ENCODE measurements at places on chromosomes 5 and 9.

DNA sequence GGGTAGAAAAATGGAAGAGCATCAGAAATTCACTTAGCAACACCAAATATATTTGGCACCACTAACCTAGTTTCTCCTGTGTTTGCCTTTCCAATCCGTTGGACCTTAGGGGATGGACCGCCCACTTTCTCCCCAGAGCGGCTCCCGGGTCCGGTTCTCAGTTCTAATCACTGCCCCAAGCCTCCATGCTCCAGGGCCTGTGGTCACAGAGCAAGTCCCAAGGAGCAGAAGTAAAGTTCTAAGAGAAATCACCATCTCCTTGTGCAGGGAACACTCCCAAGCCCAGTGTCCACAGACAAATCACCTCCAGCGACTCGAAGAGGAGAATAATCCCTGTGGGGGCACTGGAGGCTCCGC is 728 bp upstream of the SLC1A1 start:
- DNase-seq, result no peak

GRCh38 chr9:81058782-81059181 is 630.6 kb downstream of the TLE1 start:
- DNase-seq, result no peak

DNA sequence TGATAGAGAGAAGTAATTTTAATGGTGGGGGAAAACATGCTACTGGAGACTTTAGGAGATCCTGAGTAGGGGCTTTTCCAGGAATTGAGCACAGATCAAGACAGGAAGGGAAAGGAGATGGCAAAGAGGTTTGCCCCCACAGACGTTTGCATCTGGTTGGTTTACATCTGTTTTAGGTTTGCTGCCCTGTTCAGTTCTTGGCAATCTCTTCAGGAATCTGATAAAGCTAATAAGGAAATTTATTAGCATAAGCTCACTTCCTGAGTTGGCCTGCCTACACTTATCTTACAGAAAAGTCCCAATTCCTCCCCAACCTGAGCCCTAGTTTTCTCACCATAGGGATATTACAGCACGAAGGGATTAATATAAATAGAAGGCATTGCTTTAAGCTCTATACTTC is 3.4 kb upstream of the CFAP95 start:
- no peak for DNase-seq

DNA sequence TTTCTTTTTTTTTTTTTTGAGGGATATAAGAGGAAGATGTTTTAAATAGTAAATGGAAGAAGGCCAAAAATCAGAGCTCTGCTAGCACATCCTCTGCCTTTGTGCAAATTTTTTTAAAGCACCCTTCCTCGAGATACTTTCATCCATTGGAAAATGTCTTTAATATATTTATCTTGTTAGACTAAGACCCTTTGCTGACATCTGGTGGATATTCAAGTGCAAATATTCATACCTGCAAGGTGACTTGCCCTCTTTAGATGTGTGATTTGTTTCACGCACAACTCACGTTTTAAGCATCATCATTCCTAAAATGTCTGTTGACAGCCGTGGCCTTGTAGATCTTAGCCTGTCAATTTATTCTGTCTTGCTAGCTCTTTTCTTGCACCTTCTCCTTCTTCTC is 258.5 kb downstream of the AGTPBP1 start:
- DNase-seq, result no peak

- no peak for DNase-seq
These were observed 24.5 kb downstream of the ERGIC1 start for GRCh38 chr5:172858511-172858989.

DNA sequence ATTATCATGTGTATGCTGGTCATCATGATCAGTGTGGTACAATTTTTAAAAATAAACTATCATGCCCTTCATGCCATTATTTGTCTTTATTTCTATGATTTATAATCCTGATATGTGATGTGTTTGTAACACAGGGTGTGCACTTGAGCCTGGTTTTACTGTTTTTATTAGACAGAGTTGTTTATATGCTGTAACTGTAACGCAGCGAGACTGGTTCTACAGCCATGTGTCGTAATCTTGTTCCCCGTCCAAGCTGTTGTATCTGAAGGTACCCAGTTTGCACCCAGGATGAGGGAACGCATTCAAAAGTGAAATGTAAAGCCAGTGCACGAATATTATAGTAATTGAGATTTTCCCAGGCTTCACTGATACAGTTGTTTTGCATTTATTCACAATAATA is 28.2 kb downstream of the SNX18 start:
- DNase-seq, result no peak

DNA sequence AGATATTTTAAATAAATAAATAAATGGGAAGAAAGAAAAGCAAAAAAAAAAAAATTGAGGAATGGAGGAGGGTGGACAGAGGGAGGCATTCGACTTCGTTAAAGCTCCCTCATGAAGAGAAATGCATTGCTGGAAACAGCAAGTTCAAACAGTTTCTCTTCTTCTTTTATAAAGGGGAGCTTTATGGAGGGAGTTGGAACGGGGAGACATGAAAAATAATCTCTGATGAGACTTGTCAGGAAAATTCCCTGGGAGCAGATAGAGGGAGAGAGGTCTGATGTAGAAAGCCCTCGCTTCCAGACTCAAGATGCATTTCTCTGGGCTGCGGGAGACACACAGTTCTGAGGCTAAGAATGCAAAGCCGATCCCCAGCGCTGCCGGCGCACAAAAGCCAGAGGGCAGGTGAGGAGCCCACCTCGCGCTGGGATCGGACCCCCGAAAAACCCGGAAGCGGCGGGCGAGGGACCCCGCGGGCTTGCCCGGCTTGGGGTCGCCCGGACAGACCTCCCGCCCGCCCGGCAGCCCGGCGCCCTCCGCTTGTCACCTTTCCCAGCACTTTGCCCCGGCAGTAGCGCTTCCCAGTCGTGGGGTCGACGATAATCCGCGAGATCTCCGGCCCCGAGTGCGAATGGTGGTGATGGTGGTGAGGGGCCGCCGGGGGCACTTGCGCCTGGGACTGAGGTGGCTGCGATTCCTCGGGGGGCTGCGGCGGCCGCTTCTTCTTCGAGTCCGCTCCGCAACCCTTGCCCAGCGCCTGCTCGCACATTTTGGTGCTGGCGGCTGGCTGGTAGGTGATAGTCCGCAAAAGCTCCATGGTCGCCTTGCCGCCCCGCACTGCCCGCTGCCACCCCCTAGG is 512 bp downstream of the PLK2 start:
- no peak for DNase-seq

DNA sequence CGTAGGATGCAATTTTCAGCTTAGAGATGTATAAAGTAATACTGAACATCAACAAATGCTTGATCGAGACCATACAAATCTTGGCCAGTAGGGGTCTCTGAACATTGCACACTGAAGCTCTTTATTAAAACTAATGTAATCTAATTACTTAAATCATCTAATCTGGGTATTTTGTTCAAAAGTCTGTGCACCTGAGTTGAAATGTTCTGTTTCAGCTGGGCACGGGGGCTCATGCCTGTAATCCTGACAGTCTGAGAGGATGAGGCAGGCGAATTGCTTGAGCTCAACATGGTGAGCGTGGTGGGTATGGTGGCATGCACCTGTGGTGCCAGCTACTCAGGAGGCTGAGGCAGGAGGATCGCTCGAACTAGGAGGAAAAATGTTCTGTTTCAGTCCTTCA is 41.0 kb downstream of the ESM1 start:
- no peak for DNase-seq

DNA sequence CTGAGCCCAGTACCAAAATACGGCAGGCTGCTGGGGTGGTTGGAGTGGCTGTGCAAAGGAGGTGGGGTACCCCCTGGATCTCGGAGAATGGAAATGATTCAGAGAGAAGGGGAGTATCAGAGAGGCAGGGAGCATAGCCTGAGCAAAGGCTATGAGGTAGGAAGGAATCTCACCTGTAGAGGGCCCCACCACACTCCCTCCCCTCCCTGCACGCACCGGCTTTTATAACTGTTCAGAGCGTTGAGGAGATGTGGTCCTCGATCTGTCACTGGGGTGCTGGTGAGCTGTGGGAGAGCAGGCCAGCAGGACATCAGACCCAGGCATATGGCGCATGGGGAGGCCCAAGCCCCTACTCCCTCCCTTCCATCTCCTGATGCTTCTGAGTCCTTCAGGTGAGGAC is 13.2 kb downstream of the PHF19 start:
- DNase-seq, result no peak

GRCh38 chr5:67031692-67032091 is 164.9 kb downstream of the CD180 start:
- DNase-seq, result no peak

GRCh38 chr9:109652112-109652511 is 127.9 kb upstream of the PALM2AKAP2 start:
- DNase-seq, result no peak

DNA sequence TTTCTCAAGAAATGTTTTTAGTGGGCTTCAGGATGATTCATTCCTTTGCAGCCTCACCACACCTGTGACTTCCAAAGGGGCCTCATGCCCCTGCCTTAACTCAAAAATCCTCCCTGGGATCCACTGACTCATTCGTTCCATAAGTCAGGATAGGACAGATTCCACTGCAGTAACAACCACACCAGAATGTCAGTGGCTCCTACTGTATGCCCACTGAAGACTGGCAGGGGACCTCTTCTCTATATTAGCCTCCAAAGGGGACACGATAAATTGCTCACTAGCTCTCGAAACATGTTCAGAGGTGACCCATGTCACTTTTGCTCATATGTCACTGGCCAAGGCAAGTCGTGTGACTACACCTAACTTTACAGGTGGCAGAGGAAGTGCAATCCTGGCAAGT is 25.7 kb upstream of the LHX2 start:
- DNase-seq, result no peak

- DNase-seq, result no peak
These were observed 15.5 kb upstream of the NCS1 start for GRCh38 chr9:130156672-130157071.

DNA sequence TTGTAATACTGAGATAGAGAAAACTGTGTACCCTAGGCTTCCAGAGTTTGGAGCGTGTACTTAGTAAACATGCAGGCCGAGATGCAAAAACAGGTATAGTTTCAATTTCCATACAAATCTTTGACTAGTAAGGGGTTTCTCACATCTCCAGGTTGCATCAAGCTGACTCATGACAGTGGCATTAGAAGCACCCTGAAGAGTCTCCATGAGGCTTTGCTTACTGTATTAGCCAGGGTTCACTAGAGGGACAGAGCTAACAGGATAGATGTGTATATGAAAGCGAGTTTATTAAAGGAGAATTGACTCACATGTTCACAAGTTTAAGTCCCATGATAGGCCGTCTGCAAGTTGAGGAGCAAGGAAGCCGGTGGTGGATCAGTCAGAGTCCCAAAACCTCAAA is 275.3 kb upstream of the CDH6 start:
- DNase-seq, result no peak

DNA sequence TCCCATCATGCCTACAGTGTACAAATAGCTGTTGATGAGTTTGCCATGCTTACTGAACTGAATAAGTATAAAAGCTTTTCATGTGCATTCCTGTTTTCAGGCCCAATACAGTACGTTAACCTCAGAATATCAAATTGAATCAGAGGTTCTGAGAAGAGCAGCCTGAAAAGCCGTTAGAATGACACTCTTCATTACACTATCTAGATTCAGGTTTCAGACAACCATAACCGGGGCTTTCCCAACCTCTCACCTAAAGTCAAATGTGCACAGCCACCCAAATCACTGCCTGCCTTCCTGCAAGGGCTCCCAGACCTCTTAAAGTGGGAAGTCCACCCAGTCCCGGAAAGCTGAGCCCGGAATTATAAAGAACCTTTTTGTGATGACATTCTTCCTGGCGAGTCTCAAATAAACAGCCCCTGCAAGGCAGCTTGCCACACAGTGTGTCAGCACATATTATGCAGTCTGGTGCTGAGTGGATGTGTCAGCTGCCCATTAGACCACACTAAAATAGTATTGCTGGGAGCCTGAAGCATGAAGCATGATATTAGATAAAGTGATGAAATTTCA is 245.8 kb downstream of the TLE4 start:
- no peak for DNase-seq

DNA sequence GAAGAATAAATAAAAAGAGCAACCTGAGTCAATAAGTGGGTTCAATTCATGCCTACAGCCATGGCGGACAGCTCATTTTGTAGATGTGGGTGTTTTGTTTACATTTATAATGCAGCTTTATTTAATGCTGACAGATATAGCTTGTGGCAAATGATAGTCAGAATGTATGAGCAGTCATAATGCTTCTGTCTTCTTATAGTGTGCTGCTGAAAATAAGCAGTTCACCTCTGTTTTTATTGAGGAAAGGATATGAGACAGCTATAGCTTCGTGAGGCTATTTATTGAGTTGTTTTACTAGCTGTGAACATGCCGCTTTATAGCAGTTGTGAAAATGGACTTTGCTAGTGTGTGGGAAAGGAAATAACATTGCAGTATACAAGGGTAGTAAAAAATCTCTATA is 147.4 kb downstream of the PBX3 start:
- DNase-seq, result no peak

DNA sequence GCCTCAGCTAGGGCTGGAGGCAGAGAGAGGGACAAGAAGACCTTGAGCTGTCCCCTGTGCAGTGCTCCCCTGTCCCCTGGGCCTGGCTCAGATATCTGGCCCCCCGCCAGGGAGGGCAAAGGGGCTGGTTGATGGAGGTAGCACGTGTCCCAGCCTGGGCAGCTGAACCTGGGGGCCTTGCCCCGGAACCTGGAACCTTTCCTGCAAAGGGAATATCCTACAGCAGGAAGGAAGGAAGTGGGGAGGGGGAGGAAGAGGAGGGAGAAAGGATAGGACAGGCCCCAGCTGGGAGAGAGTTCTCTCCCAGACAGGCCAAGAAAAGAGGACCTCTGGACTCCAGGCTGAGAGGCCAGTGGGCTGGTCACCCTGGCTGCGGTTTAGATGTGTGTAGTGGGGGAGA is 27.6 kb upstream of the PSD2 start:
- no peak for DNase-seq

DNA sequence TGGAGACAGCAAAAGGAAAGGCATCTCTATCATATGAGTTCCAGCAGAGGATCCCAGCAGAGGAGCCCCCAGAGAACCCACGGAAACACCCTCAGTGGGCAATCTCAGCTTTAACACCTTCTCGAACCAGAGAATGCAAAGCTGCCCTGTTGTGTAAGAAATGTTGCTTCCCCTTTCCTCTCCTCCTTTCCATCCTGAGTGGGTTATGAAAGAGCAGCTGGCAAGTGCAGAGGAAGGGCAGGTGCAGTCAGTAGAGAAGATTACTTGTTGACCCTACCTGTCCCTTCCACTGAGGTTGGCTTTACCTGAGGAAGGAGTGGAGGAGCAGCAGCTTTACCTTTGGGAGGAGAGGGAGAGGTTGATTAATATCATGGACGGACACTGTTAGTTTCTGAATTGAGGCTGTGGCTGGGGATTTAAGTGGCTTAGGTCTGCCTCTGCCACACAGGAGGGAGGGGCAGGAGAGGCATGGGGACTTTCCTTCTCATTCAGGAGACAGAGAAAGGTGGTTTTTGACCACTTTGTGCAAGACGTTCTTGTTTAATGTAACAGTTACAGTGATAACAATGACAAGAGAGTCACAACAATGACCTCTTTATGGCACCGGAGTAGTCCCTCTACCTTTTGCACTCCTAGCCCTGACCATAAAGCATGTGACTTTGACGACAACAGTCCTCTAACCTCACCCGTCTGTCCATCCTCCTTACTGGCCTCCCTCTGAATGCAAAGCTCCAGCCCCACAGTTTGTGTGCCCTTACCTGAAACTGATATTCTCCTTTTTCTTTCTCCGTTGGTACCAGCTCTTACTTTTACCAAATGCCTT is 254.8 kb downstream of the NSG2 start:
- no peak for DNase-seq

- no peak for DNase-seq
These were observed 163.6 kb upstream of the TARS1 start for GRCh38 chr5:33277061-33277650.

Data from NCI-H1105 (cell line).